Hair follicular keratinocyte (primary cell): ENCODE measurements at places on chromosomes 7 and 10. TPM values are rescaled to one million over a fixed set of nuclear protein-coding genes. Genes with fewer than 3 reads are reported as not detected.

Gene CTNNA3
- total RNA-seq: not detected in 2 replicates

Gene VSTM4
- total RNA-seq: 0.11 TPM in 1 of 2 replicates, not detected in the other

Gene DCLRE1A
- 3.9 and 5.7 TPM in 2 replicates for total RNA-seq

Gene FOXL3
- total RNA-seq: not detected in 2 replicates

Gene NEUROD6
- total RNA-seq: not detected in 2 replicates

Gene IQUB
- total RNA-seq: not detected in 2 replicates

Gene TFPI2
- 227 and 475 TPM in 2 replicates for total RNA-seq

Gene WDR86
- 0.08 TPM in 2 replicates for total RNA-seq

Gene CAMK2G
- 14.9 and 15.9 TPM in 2 replicates for total RNA-seq

Gene SLC16A12
- not detected in 2 replicates for total RNA-seq

Gene PODXL
- under 0.01 and 0.19 TPM in 2 replicates for total RNA-seq

Gene LBX1
- total RNA-seq: not detected in 2 replicates

Gene GTF2IRD1
- total RNA-seq: 12.5 and 14.4 TPM in 2 replicates

Gene TMEM229A
- not detected in 2 replicates for total RNA-seq
